ENCODE measurements at places on chromosomes 5 and 9. TPM values are rescaled to one million over a fixed set of nuclear protein-coding genes. Genes with fewer than 3 reads are reported as not detected.

GRCh38 chr5:169980418-169981053 is at the start of gene INSYN2B:
INSYN2B (minus strand) TSS chr5:169980495; CDS start chr5:169883898, 96,597 bp downstream.
- no peak for DNase-seq

GRCh38 chr9:26723486-26723885 is 169.1 kb downstream of the CAAP1 start:
- no peak for DNase-seq

- no peak for DNase-seq
These were observed 64.8 kb downstream of the GDNF start for GRCh38 chr5:37774912-37775483.

GRCh38 chr5:171513591-171513990 is 94.1 kb downstream of the FGF18 start:
- DNase-seq, result no peak

- no peak for DNase-seq
These were observed 124.3 kb downstream of the RASEF start for GRCh38 chr9:82938426-82939218.

- DNase-seq, result no peak
These were observed 26.8 kb upstream of the STXBP1 start for GRCh38 chr9:127585161-127585819.

DNA sequence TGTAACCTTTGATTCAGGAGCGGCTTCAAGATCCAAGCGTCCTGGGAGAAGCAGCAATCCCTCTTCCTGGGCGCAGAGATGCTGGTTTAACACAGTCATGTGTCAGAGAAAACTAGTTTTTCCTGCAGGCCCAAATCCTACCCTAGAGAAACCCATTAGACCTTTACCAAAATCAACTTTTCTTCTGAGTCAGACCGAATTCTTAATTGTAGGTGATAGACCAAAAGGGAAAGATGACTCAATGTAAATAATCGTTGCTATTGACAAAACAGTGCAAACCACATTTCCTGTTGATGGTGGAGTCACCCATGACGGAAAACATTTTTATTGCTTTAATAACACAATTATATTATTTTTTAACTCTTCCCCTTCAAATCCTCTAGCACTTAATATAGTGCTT is 40.1 kb downstream of the SLC1A1 start:
- DNase-seq, result no peak

DNA sequence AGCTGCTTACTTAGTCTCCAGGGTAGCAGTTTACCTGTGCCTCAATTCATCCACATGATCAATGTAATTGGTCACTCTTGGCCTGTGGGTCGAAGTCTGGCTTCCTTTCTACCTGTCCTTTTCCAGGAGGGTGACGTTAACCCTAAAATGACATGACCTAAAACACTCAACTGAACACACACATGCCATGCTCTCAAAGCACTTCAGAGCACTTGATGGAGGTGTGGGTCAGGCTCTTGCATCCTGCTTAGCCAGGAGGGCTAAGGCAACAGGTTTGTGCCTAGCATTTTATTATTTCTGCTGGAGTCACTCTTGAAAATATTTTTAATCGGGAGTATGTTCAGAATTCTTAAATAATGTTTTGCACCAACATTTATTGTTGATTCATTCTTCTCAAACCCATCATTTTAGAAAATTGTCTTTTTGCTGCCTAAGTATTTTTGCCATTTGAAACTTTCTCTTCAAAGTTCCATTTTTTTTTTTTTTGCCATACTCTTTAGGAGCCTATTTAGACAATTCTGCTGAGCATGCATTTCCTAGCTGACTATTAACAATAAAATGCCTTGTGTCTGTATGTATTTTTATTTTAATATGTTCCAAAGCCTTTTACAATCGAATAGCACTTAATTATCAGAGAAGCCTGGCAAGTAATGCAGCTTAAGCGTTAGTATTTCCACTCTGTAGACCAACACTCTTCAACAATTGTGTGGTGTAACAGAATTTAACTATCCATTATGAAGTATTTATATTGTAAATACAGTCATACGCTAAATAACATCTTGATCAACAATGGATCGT is 59.1 kb downstream of the ATP10B start:
- DNase-seq, result no peak

- DNase-seq, result no peak
These were observed 13.0 kb downstream of the GSN start for GRCh38 chr9:121280715-121281613.

DNA sequence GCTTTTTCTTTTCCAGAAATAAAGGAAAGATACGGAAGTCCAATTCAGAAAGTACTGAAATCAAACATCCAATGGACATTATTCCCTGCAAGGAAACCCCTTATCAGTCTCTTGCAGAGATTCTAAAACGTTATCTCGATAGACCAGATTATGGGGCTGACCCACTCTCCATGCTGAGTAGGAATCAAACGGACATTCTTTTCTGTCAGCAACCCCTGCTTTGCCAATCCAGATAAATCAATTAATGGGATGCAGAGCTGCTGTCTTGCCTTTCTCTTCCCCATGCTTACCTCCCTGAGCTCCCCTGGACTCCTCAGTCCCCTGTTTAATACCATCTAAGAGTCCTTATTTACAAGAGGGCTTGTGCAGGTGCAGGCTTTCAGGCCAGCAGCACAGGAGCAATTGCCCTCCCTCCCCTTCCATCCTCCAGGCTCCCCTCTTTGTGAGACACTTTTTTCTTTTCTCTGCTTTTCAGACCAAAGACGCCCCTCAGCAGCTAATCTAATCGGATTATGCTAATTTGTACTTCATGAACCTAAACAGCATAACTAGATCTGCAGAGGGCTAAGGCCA is 14.2 kb downstream of the TAL2 start:
- DNase-seq, result no peak

Gene NRG2
- not detected for total RNA-seq

Gene GLRA1
- not detected for total RNA-seq

Gene PCDHB14
- not detected for total RNA-seq

Gene LSM11
- total RNA-seq, result 7.8 TPM

Gene SPINK6
- total RNA-seq, result not detected

Gene CDK5RAP2
- total RNA-seq, result 128 TPM

Gene TAF9
- 74.3 TPM for total RNA-seq

Data from activated naive CD4-positive, alpha-beta T cell treated with anti-CD3 and anti-CD28 coated beads, Interleukin-2, amount 50 U/mL, for 72 hours (primary cell).